ENCODE measurements at places on chromosomes 11 and 22.

DNA sequence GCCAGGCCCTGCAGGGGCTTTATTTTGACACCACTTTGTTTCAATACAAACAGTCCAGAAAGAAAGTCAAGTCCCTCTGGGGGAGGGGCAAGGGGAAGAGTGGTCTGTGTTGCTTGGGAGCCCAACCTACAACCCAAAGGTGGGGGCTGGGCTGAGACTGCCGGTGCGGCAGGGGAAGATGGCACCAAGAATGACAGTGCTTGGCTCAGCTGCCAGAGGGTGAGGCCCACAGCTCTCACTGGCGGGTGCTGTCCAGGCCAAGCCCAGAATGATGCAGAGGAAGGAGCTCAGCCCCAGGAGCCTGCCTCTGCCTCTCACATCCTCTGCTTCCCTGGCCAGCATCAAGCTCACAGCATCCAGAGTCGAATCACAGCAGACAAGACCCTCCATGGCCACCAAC lies 12.4 kb downstream of the ARFGAP2 start:
- DNase-seq, result no peak

DNA sequence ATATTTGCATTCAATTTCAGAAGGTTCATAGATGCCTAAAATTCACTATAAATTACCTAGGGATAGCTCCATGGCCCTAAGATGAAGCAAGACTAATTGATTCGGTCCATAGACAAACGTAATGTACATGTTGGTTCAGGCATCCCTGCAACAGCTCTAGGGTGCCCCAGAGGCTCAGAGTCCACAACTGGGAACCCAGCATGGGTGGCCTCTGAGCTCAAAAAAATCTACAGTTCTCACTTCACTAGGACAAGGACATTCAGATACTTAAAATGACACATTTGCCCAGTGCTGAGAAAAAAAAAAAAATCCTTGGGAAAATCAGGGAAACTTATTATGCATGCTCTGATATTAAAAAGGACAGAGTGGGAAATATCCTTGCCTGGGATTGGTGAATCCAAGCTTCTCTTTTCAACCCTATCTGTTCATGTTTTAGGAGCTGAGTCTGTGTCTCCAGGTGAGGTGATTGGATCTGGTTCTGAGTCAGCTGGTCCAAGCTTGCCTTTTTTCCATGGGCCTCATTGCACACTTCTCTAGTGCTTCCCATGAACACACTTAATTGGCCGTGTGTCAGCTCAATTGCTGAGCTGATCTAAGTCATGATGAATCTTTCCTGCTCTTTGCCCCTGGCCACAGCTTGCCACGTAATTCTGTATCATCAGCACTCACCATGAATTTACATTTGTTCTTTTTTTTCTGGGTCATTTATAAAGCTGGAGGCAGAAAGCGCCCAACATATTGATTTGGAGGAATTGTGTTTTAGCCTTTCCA lies 116.3 kb upstream of the RCN1 start:
- DNase-seq, result no peak

DNA sequence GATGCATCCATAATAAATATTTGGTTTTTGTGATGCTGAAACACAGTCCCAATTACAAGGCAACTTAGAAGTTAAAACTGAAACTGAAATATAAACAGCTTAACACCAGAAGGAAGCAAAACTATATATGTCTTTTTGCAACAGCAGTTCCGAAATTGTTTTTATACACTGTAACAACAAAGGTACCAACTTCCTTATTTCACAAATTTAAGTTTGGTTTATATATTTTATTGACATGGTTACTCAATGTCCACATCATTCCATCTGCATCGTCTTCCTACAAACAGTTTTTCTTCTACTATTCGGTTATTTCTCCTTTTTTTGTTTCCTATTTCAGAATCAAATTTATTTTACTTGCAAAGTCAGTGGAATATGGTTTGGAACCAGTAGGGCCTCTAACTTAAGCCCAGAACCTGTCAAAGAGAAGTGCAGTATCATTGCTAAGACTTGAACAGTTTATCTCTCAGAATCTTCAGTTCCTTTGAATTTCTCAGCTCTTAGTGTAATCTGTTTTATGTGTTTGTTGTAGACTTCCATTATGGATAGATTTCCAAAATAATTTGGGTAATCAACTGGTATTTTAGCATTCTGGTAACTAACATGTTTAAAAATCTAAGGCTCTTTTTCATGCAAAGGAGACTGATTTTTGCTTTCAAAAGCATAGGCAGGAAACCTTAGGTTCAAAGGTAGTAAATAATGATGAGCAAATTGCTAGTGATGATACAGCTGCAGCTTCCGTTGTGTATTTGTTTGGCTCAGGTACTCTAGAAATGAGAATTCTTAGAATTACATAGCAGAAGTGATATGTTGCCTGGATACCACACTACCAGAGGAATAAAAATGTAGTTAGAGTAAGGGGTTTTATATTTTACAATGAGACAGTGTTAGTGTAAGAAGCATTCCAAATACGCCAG lies 8.2 kb upstream of the HSPA8 start:
- no peak for DNase-seq

- no peak for DNase-seq
These were observed 43.2 kb upstream of the YPEL1 start for GRCh38 chr22:21778705-21779363.

GRCh38 chr22:37161443-37161842 lies 11.7 kb upstream of the IL2RB start:
- DNase-seq, result no peak

DNA sequence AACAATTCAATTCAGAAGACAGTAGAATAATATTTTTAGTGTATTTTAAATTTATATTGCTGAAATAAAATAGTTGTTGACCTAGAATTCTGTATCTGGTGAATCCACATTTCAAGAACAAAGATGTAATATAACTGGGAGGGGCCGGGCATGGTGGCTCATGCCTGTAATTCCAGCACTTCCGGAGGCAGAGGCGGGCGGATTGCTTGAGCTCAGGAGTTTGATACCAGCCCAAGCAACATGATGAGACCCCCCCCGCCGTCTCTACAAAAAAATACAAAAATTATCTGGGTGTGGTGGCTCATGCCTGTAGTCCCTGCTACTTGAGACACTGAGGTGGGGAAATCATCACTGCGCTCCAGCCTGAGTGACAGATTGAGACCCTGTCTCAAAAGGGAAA lies 72.6 kb downstream of the CD82 start:
- no peak for DNase-seq

DNA sequence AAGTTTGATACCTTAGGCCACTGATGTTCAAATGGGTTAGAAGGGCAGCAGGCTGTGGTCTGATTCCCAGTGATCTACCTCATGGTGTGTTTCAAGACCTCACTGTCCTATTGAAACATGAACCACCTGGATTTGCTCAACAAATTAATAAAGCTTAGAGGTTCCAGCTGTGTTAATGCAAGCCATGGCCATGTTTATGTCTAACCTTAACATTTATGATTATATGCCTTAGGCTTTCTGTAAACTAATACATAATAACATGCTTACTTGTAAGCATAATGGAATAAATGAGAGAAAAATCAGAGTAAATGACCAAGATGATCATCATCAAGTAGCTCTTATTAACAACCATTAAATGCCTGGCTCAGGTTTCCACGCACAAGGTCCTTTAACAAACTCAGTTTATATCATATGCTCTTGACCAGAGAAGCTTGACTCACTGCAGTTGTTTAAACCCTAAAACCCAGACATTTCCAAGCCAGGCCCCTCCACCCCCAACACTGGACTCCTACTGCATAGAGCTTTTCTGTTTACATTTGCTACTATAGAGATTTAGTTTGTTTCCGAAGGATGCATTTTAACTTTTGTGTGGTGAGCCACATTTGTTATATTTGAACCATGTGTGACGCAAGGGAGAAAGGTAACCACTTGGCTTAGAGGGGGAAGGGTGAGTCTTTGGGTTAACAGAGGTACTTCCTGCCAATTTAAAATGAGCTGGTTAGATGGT lies 43.7 kb downstream of the KREMEN1 start:
- DNase-seq, result no peak

- DNase-seq, result no peak
These were observed 256.5 kb downstream of the GUCY1A2 start for GRCh38 chr11:106761745-106762144.

DNA sequence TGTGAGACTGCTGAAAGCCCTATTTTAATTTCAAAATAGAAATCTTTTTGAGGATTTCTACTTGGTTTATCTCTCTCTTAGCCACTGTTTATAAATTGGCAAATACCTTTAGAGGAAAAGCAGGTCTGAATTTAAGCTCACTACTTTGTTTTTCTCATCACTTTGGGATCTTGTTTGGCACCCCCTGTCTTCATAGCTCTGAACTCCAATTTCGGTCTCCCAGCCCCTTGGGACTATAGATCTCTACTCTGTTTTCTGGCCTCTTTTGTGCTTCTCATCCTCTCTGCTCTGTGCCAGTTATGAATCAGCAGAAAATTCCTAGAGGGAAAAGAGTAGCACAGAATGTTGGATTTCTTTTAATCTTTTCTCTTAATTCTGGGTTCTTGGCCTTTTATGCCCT lies 118.3 kb downstream of the CYP2R1 start:
- DNase-seq, result no peak

DNA sequence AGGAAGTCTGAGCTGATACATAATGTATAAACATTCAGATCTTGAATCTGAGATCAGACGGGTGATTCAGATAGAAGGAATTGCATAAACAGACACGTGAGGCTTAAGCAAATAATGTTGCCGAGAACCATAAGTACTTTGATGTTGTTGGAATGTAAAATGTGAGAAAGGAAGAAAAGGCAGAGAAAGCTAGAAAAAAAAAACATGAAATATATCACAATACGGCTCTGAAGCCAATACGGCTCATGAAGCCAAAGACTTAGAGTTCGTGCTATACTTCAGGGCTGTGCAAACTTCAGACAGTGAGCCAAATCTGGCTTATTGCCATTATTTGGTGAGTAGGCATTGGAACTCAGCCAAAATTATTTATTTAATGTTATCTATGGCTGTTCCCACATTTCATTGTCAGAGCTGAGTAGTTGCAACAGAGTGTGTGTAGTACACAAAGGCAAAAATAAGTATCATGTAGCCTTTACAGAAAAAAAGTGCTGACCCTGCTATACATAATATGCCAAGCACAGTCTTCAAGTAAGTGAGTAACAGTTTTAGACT lies 673.3 kb downstream of the CNTN5 start:
- DNase-seq, result no peak

All from pulmonary artery endothelial cell (primary cell).